ENCODE measurements at places on chromosomes 13 and 19.

GRCh38 chr13:107367258-107367657, 799.3 kb upstream of the ARGLU1 start:
- no peak for DNase-seq

GRCh38 chr13:20448470-20448869, 77.2 kb downstream of the CRYL1 start:
- DNase-seq, result no peak

GRCh38 chr13:33756929-33757328, 61.0 kb upstream of the RFC3 start:
- DNase-seq, result no peak

DNA sequence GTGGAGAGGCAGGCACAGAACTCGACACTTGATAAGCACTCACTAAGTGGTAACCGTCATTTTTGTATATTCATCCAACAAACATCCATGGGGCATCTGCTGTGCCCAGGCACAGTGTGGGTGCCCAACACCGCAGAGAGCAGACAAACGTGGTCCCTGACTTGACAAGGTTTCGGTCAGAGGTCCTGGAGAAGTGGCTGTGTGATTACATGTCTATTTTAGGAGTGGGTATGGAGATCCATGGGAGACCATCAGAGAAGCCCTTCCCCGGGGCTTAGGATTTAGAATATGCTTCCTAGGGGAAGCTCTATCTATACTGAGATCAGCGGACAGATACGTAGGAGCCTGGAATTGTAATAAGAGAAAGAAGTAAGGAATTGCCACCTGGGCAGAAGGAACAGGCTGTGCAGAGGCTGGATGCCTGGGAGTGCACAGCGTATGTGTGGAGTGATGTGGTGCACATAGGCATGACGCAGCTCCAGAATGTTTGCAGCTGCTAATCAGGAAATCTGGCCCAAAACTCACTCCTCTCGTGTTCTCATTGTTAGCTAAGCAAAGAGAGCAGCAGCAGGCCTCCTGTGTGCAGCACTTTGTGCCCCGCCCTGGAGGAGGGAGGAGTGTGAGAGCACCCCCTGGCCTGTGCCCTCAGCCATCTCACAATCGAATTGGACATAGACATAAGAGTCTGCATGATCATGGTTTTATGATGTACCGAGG, 23.0 kb upstream of the IRS2 start:
- no peak for DNase-seq

GRCh38 chr19:54106716-54107115, 4.1 kb downstream of the NDUFA3 start:
- no peak for DNase-seq

- no peak for DNase-seq
These were observed 125.2 kb downstream of the ATP11A start for GRCh38 chr13:112814905-112815585.

GRCh38 chr19:11745869-11746268, 7.1 kb upstream of the ZNF823 start:
- DNase-seq, result no peak

DNA sequence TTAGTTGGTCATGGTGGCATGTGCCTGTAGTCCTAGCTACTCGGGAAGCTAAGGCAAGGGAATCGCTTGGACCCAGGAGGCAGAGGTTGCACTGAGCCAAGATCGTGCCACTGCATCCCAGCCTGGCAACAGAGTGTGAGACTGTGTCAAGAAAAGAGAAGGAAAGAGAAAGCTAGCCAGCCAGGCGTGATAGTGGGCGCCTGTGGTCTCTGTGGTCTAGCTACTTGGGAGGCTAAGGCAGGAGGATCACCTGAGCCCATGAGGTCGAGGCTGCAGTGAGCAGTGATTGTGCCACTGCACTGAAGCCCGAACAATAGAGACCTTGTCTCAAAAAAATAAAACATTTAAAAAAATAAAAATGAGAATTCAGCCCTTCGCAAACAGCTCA, 33.3 kb downstream of the TIMM13 start:
- no peak for DNase-seq

- no peak for DNase-seq
These were observed 412.0 kb downstream of the SLITRK1 start for GRCh38 chr13:83470133-83470797.

DNA sequence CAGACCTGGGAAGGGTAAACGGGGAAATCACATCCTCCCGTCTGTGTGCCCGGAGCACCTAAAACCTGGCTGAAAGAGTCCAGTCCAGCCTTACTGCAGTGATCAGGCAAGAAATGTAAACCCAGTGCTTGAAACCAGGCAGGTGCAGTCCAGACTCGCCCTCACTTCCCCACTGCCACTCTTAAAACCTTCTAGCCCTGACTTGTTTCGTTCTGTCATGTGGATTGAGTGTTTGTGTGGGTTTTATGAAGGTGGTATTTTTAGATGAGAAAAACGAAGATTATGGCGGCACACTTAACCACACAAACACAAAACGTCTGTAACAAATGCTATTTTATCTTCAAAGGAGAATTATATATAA, 839 bp upstream of the CKAP2 start:
- DNase-seq, result peak; percentile 20

GRCh38 chr13:111177921-111178320, 62.8 kb downstream of the ARHGEF7 start:
- no peak for DNase-seq

- DNase-seq, result no peak
These were observed 69.3 kb upstream of the ATP12A start for GRCh38 chr13:24610956-24611355.

DNA sequence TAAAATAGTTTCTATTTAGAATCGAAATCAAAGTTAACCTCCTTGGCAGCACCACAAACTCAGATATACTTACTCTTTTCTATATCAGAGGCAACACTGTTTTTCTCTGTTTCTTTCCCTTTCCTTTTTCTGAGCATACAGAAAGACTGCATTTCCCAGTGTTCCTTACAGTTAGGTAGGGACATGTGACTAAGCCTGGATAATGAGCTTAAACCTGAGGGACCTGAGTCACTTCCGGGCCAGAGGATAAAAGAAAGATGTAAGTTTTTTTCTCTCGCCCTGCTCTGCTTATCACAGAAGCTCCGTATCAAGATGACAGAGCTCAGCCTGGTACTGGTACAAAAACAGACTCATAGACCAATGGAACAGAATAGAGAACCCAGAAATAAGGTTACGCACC, 531.9 kb downstream of the KLF12 start:
- no peak for DNase-seq

DNA sequence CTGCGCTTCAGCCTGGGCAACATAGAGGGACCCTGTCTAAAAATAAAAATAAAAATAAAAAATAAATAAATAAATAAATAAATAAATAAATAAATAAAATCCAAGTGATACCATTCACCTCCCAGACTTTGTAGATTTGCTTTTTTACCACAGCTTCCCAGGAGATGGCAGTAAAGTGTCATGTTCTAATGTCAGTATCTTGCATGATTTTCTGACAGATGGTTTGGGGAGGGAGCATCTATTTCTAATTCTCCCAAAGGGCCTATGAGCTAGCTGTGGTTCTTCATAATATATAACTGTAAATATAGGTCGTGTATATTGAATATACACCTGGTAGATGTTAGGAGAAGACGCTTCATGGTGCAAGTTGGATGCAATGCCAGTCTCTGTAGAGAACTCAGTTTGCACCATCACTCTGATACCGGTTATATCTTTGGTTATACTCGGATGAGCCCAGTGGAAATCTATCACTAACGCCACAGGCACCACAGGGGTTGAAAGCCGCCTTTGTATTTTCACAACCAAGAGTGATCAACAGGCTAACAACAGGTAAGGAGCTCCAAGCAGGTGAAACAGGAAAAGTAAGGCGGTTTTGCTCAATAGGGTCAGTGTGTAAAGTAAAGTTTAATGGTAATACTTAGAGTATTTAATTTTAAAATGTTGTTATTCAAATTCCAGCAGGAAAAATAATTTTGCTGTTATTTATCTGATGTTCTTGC, 13.9 kb downstream of the APLP1 start:
- DNase-seq, result no peak

GRCh38 chr19:39328046-39328705, 7.5 kb upstream of the LRFN1 start:
- DNase-seq, result peak; percentile 59

DNA sequence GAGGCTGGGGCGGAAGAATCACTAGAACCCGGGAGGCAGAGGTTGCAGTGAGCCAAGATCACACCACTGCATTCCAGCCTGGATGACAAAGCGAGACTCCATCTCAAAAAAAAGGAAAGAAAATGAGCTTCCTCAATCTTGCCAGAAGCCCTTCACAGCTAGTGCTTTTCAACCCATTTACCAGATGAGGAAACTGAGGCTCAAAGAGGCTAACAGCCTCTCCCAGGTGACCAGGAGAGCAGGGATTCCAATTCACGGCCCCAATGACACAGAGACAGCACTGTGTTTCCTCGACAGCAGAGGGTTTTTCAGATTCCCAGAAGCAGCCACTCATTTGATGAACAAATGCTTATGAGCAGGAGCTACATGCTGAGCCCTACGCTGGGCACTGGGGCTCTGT, 3.2 kb downstream of the UPK1A start:
- DNase-seq, result no peak

DNA sequence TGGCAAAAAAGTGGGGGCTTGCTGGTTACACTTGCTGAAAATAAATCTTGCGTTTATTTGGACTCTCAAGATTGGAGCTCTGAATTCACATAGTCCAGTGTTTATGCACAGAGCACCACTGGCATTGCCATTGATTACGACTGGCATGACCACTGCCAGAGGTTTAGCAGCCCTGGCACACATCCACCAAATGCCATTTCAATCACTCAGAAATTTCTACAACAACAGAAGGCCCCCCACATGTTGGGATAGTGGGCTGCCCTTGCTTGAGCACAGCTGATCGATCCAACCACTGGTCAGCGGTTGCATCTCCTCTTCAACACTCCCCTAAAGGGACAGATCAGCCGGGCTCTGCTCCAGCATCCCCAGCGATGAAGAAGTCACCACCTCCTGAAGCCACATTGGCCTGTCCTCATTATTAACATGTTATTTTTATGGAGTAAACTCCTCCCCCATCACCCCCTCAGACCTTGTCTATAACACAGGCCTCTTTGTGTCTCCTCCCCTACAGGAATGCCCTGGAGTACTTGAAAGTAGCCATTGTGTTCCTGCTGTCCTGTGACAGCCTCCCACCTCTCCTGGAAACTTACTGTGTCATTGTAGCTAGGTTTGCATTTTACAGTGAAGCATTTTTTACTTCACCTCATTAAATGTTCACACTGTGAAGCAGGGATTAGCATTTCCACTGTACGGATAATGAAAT, 51.3 kb downstream of the CDADC1 start:
- DNase-seq, result no peak
